Cardiac muscle cell (in vitro differentiated cells and primary cell): ENCODE measurements at places on chromosomes 5 and 9. TPM values are rescaled to one million over a fixed set of nuclear protein-coding genes. Genes with fewer than 3 reads are reported as not detected.

The GPR151 gene
- not detected in 2 replicates for total RNA-seq

GRCh38 chr5:139847790-139848507 lies 52.3 kb downstream of the PSD2 start:
- H3K4me3 ChIP-seq, result no peak overlapping the region
- no peaks in the 10 kb centered on the region for H3K4me1 ChIP-seq
- H3K36me3 ChIP-seq, result peaks cover 14% of the 10 kb centered on the region
- no peak overlapping the region for H3K27ac ChIP-seq
- peak; percentile 41 for DNase-seq

The SPATA31E1 gene
- total RNA-seq, result not detected in 2 replicates

DNA sequence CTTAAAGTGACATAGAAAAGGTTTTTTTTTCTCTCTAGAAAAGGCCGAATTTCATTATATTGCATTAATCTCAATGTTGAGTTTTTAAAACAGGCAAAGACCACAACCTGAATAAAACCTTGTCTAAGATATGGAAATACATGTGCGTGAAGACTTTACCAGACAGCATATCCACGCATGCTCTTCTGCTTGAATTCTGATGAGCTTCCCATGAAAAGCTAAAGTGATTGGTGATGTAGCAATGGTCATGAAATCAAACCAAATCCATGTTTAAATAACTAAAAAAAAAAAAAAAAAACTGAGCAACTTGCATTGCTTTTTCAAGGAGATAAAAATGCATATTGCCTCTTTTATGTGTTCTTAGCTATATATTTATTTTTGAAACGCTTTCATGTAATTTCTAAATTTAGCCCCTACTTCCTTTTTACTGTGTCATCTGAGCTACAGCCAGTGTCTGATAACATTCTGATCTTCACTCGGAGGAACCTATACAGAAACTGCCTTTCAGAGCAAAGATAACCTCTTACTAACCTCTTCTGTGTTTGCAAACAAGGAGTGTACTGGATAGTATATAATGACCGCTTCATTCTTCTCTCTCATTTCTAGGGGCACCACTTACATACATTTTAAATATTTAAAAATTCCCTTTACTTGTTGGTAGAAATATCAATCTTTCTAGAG lies 179.1 kb upstream of the GNA14 start:
- no peaks in the 10 kb centered on the region for H3K27me3 ChIP-seq
- H3K27ac ChIP-seq, result peak overlapping the region; percentile 76
- H3K4me1 ChIP-seq, result peaks cover 25% of the 10 kb centered on the region
- DNase-seq, result peak; percentile 13

The SCGB3A2 gene
- total RNA-seq, result not detected in 2 replicates

DNA sequence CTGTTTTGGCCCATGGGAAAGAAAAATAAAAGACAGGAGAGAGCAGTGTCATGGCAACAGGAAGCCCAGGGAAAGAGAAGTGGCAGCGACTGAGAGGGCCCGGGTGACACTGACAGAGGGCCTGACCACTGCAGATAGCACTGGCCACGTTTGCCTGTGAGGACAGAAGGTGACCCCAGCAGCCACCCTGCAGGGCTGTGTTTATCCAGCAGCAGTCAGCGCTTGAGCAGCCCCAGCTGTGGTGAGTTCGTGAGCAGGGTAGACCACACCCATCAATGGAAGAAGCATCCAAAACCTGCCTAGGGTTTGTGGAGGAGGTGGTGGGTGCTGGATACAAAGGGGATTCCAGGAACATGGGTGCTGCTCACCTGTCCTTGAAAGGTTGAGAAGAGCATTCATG lies 222.5 kb downstream of the MARCHF11 start:
- no peak overlapping the region for H3K4me3 ChIP-seq
- H3K27ac ChIP-seq, result no peak overlapping the region
- H3K4me1 ChIP-seq, result no peaks in the 10 kb centered on the region
- DNase-seq, result no peak
- no peaks in the 10 kb centered on the region for H3K36me3 ChIP-seq

GRCh38 chr5:107184871-107185270 lies 485.9 kb downstream of the EFNA5 start:
- no peak overlapping the region for H3K4me3 ChIP-seq
- no peaks in the 10 kb centered on the region for H3K36me3 ChIP-seq
- no peak for DNase-seq
- H3K4me1 ChIP-seq, result no peaks in the 10 kb centered on the region
- no peak overlapping the region for H3K27ac ChIP-seq
- H3K27me3 ChIP-seq, result no peaks in the 10 kb centered on the region
